ENCODE measurements at places on chromosomes 2 and 18. TPM values are rescaled to one million over a fixed set of nuclear protein-coding genes. Genes with fewer than 3 reads are reported as not detected.

ARHGAP25 gene
- total RNA-seq = 15.6 TPM

SULT6B1 gene
- total RNA-seq = not detected

GRCh38 chr2:148888003-148888501 is 13.0 kb downstream of the KIF5C start:
- no peak for DNase-seq

DNA sequence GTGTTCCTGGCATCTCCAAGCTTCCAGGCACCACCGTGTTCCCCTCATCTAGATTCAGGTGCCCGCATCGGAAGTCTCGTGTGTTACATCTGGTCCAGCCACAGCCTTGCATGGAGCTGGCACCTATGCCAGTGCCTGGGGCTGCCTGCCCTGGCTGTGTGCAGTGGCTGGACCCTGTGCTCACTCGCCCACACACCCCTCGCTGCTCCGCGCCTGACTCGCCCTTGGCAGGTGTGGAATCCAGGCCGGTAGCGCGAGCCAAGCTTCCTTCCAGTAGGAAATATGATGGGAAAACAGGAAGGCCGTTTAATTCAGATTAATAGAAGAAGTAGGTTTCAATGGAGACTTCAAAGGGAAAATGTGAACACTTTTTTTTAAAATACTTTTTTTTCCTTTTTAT is 78.0 kb downstream of the PTPN4 start:
- no peak for DNase-seq

MYO7B gene
- 2.1 TPM for total RNA-seq

TSHZ1 gene
- total RNA-seq = 20.9 TPM

GRCh38 chr2:239878686-239879085 is 146.5 kb downstream of the NDUFA10 start:
- DNase-seq = no peak

DNA sequence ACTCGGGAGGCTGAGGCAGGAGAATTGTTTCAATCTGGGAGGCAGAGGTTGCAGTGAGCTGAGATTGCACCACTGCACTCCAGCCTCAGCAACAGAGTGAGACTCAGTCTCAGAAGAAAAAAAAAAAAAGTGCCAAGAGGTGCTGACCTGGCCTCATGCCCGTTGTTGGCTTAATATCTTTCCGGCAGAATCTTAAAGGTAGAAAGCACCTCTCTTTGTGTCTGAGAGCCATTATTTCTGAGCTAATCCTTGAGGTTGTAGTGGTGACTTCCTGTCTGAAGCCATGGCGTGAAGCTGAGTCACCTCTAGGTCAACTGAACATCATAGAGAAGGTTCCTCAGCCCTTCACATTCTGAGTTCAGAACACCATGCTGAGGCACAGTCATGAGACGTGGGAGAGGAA is 60.4 kb downstream of the WDSUB1 start:
- no peak for DNase-seq

DNA sequence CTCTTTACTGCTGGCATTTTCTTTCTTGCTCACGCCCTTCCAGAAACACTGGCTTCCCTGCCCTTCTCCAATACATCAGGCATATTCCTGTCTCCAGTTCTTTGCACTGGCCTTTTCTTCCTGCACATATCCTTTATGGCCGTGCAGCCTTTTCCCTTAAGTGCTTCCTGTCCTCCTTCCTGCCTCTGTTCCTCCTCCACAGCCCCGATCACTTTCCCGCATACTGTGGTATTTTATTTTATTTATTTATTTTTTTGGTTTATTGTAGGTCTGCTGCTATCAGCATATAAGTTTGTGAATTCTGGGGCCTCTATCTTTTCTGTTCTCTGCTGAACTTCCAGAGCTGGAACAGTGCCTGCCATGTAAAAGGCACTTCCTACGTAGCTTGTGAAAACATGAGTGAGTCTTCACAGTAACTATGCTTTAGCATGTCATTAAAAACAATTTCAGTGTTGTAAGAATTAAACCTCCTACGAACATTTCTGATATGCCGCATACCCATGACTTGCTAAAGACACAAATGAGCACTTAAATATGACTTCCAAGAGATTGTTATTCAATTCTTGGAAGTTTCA is 289.1 kb downstream of the TRIB2 start:
- no peak for DNase-seq

- DNase-seq = no peak
Measured at GRCh38 chr2:41142478-41142877, 690.6 kb upstream of the SLC8A1 start.

DNA sequence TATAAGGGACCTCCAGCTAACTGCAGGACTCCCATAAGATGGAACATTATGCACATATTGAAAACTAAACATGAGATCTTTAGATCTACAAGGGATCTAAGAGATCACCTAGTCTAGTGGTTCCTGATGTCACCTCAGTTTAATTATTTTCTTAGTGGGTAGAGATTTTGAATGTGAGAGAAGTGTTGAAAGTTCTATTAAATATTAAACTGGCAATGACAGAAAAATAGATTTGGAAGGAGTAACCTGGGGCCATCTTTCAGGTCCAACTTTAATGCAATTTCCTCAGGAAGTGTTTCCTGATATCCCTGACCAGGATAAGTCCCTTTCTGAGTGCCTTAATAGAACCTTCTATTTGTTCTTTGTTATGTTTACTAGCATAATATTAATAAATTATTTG is 29.1 kb upstream of the CPS1 start:
- no peak for DNase-seq

DNA sequence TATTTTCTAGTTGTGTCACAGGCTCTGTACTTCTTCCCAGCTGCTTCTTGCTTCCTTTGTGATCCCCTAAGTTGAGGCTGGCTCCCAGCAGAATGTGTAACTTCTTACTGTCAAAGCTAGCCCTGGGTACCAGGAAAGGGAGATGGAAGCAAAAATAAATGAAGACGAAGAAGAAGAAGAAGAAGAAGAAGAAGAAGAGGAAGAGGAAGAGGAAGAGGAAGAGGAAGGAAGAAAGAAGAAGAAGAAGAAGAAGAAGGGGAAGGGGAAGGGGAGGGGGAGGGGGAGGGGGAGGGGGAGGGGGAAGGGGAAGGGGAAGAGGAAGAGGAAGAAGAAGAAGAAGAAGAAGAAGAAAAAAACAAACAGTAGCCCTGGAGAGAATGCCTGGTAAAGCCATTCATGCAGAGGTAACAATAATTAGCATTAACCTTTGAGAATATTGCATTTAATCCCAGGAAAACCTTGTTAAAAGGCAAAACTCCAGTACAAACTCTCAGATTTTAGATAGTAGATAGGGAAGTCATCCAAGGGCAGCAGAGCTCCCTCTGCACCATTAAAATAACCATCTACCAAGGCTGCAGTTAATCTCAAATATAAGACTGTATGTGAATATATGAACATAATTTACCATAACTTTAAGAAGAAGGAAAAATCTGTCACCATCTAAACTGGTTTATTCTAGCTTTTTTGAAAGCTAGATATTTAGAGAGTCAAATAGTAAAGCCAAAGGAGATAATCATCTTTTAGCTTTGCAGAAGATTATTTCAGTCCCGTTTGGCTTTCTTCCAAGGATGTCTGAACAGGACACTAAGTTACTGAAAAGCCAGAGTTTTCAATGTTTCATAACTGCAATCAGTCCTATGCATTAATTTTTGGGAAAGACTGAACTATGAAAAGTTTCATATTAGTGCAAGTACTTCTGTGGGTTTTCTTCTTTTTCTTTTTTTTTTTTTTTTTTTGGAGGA is 44.3 kb upstream of the FBXO11 start:
- no peak for DNase-seq

- DNase-seq = no peak
Measured at GRCh38 chr2:16257322-16258028, 317.1 kb downstream of the MYCN start.

GRCh38 chr2:241381872-241382271 is 25.8 kb downstream of the FARP2 start:
- no peak for DNase-seq

DNA sequence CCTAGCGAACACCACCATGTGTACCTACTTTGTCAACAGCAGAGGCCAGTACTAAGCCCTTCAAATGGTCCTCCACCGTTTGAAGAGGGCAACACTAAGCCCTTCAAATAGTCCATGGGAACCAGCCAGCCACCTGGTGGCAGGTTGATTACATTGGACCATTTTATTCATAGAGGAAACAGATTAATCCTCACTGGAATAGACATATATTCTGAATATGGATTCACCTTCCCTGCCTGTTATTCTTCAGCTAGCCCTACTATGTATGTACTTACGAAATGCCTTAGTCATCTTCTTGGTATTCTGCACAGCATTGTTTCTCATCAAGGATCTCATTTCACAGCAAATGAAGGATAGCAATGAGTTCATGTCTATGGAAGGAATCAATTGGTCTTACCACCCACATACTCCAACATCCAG is 10.0 kb upstream of the ZNF396 start:
- no peak for DNase-seq

DNA sequence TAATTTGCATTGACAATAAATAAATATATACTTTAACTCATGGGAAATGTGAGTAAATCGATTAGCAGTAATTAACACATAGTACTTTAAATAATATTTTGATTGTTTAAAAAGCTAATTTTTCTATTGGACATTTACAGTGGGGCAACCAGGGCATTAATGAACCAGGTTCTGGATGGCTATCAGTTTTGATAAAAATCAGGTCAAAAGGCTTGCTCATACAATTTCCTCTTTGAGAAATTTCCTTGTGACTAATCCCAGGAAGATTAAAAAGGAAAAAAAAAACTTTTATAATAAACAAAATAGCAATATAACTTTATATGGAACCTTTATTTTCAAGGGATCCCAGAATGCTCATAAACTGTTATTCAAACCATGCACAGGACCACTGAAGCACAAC is 497.2 kb upstream of the ZEB2 start:
- DNase-seq = no peak

GPR45 gene
- not detected for total RNA-seq

- DNase-seq = no peak
Measured at GRCh38 chr2:160201849-160202539, 1.9 kb upstream of the ITGB6 start.

DNA sequence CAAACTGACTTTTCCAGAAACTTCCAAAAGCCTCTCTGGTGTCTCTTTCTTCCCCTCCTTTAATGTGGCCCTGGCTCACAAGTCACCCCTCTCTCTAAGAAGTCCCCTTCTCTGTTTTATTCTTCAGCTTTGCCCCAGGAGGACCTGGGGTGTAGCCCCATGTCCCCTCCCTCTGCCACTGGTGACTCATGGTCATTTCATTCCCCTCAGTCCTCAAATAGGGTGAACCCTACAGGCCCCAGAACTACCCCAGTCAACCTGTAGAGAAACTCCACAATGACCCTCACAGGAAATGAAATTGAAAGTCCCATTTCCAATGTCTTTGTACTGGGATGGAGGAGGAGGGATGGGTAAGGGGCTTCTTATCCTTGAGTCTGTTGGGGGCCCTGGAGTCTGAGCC is 6.2 kb upstream of the SPEG start:
- DNase-seq = no peak

DNA sequence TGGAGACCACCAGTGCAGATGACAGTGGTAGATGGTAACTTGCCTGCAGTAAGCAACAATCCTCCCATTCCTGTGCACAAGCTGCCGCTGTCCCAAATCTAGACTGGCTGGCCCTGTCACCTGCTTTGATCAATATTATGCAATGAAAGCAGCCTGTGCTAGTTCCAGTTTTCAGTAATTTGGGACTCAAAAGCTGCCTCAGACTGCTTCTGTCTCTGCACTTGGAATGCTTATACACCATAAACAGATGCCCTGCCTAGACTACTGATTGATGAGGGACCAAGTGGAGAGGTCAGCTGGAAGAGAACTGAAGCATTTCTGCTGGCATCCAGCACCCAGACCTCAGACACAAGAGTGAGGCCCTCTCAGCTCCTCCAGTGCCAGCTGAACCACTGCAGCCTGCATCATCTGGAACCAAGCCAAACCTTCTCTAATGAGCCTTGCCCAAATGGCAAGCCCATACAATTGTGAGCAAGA is 24.9 kb downstream of the CCBE1 start:
- no peak for DNase-seq

- no peak for DNase-seq
Measured at GRCh38 chr2:160063271-160063670, 856 bp upstream of the PLA2R1 start.

SERPINB11 gene
- not detected for total RNA-seq

DNA sequence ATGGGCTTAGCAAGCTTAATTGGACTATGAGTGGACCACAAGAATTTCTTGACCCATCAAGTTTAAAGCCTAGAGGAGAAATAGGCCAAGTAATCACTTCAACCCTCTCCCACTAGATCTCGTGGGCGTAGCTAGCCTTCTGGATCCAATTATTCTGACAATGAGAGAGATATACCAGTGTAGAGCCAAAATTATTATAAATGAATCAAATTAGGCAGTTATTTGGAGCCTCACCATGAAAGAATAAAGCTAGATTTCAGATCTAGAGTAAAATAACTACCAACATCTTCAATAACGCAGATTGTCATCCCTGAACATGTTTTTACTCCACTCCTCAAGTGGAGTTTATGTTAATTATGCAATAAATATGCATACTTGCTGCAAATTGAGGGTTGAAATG is 143.9 kb upstream of the CDH20 start:
- no peak for DNase-seq

DNA sequence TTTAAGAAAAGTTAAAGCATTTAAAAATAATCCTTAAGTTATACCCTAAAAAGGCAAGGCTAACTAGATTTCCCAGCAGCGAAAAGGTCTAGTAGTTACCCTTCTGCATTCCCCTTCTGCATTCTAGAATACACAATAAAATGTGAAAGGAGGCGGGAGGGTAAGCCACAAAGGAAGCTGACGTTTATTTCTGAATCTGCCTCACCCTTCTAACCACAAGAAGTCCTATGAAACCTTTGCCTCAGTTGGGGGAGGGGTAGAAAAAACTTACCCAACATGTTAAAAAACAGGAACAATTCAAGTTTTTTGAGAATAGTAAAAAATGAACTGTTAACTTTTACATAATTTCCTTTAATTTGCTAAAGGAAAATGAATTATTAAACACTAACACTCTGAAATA is 11.3 kb downstream of the STK17B start:
- no peak for DNase-seq

- no peak for DNase-seq
Measured at GRCh38 chr18:49697757-49698524, 115.4 kb downstream of the ACAA2 start.

- no peak for DNase-seq
Measured at GRCh38 chr2:189336276-189336975, 104.8 kb upstream of the WDR75 start.
